ENCODE measurements at places on chromosomes 16 and 17.
A peak's percentile ranks its signal among the peaks of the same experiment; 100 is the strongest.

GRCh38 chr16:12087901-12088421, 111.4 kb downstream of the SNX29 start:
- DNase-seq = no peak

GRCh38 chr17:27471321-27472269, 15.3 kb downstream of the KSR1 start:
- DNase-seq = no peak

DNA sequence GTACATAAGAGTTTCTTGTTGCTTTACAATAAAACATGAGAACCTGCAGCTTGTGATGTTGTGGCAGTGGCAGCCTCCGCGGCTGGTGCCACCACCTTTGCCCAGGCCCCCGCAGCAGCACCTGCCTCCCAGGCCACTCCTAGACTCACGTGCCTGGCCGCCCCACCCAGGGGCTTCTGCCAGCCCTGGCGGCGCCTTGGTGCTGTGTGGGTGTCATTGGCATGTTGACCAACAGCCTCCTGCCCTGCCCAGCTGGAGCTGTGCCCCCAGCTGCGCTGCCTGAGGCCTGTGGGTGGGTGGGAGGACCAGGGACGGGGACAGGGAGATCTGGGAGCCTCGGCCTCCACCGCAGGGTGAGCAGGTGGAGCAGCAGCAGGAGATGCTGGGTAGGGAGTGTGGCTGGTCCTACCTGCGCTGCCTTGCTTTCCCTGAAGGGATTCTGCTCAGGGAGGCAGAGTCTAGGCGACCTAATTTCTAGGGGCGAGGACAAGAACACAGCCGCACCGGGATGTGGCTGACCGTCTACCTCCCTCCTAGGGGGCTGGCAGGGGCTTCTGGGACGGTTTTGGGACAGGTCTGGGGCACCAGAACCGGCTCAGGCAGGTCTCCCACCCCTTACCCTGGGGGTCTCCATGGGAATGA, 428 bp upstream of the DNASE1L2 start:
- no peak for DNase-seq

GRCh38 chr17:48804936-48805411, 12.1 kb downstream of the TTLL6 start:
- peak; percentile 84 for DNase-seq

GRCh38 chr16:87850009-87851006, 19.0 kb downstream of the SLC7A5 start:
- peak; percentile 99 for DNase-seq

- no peak for DNase-seq
These were observed 59.5 kb downstream of the USP22 start for GRCh38 chr17:20983359-20983637.

DNA sequence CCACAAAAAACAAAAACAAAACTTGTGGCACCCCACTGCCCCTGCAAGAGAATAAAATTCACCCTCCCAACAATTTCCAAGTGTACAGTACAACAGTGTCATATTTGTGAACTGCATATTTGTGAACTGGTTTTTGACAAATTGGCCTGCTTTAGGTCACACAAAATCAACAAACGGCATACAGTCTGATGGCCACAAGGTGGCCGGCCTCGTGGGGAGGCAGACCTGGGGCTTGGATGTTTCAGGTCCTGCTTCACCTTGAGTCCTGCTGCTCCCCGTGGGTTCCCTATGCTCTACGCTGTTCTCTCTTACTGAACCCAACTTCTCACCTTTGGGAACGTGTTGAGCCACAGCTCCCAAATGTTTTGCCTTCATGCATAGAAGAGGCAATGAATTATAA, 102.2 kb downstream of the CDK5R1 start:
- DNase-seq = peak; percentile 45

DNA sequence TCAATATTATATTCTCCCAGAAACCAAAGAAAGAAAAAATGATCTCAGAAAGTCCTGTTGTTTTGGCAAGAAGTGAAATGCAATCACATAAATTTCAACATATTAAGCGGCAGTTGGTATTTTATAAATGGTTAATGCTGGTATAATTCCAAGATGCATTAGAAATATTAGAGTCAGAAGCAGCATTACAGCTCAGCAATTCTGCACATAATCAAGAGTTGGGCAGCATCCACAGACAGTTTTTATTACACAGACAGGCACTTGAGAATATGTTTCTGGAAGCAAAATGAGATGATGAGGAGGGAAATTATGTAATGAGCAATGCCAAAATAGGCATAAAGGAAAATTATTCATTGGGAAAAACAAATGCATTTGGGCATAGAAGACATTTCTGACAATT, 148.1 kb downstream of the KCNJ2 start:
- no peak for DNase-seq

- no peak for DNase-seq
These were observed 24.9 kb upstream of the RHOT1 start for GRCh38 chr17:32117399-32117798.

DNA sequence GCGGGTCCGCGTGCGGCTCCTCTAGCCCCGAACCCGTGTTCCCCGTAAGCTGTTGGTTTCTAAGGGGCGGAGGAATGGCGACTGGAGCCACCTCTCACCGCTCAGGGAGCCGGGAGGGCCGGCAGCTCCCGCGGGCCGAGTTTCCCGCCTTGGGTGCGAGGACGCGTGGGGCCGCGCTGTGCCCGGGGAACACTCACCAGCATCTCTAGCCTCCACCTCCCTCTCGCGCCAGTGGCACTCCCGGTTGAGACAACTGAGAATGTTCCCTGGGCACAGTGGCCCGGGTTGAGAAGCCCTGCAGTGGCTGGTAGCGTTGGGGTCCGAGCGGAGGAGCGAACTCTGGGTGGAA, 560 bp downstream of the TELO2 start:
- DNase-seq = no peak

DNA sequence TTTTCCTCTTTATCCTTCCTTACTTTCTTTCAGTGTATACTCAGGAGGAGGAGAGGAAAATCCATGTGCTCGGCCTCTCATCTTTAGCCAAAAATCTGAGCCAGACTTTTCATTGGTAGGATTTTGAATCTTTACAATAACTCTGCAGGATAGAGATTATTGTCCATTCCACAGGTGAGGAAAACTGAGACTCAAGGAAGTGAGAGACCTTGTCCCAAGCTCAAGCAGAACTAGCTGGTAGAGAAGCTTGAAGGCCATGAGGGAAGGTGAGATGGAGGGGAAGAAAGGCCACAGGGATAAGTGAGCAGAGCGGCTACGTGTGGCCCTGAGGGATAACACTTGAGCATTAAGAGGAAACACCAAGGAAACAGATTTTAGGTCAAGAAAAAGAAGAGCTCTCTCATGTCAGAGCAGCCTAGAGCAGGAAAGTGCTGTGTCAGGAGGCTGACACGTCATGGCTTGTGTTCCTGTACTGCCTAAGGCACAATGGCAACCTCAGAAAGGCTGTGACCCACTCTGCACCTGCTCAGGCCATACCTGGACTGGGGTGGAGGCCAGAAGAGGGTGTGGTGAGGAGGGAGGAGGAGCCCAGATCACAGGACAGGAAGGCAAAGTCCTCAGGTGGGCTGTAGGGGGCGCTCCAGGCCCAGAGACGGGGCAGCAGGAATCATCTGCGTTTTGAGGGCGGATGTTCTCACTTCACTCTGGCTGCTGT, 11.9 kb downstream of the MT4 start:
- DNase-seq = peak; percentile 52

GRCh38 chr17:40178021-40178601, 841 bp downstream of the RAPGEFL1 start:
- DNase-seq = no peak

DNA sequence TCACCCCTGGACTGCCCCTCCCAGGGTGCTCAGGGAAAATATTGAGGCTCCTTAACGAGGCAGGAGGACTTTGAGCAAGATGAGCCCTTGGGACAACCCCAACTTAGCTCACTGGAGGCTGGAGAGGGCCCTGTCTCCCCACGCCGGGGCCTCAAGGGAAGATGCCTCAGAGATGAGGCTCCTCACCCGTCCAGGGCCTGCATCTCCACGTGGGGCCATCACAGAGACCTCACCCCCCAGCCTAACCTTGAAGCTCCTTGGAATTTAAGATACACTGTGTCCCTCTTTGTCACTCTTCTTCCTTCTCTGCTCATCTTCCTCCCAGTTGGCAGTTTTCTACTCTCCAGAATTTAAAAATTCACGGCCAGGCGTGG, 11.2 kb downstream of the COX4I1 start:
- no peak for DNase-seq

DNA sequence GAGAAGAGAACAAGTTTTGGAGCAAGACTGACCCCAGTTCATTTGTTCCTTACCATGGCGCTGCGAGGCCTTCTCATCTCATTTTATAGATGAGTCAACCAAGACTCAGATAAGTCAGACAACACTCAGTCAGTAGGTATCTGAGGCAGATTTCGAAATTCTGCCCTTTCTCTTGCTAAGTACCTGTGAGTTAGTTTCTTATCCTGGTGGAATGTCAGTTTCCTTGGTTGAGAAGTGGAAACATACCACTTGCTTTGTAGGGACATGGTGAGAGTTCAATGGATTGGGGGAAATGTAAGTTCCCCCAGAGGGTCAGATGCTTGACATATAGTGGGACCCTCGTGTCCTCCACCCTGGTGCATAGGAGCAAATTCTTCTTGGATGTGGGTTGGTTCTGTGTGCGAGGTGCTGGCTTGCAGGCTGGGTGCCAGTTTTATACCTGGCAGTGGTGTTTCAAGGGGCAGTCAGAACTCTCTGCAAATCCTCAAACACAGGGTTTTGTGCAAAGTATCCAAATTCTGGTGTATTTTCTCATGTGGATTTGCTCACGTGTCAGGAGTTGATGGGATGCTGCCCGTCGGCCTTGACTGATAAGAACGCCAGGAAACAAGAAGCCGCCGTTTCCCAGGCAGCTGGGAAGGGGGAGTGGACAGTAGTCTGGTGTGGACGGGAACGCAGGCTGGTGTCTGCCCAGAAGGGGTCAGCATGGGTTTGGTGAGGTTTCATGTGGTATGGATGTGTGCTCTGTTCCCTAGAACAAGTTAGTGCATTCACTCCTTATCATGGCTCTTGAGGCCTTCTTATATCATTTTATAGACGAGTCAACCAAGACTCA, 61.1 kb upstream of the CIBAR2 start:
- DNase-seq = peak; percentile 75

GRCh38 chr17:15006421-15007128, 258.6 kb downstream of the PMP22 start:
- no peak for DNase-seq

DNA sequence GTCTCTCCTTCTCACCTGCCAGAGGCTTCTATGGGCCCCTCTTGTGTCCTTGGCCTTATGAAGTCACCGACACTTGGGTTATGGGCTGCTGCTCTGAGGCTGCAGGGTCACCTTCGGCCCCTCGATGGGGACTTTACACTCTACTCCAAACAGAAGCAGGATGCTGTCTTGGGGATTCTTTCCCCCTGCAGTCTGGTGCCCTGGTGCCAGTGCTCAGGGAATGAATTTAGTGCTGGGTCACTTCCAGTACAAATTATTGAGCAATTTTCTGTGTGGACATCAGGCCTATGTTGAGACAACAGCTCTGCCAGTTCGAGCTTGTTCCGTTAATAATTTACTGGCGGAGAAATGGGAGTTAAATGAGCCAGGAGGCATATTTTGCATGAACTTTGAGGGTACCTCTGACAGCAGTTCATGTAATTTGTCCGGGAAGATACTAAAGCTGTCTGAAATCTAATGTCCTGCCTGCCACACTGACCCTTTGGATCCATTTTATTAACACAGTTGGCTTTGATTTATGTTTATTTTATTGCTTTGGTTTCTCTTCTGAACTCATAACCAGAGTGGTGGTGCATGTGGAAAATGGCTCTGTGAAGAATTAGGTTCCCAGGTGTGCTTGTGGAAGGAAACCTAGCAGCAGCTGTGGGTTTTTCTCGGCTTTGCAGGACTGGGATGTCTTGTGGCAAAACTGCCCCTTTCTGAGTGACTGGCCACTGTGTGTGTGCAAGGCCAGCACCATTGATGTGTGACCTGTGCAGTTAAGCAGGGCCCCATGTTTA, 34.1 kb upstream of the DHX8 start:
- peak; percentile 86 for DNase-seq

- no peak for DNase-seq
These were observed 19.1 kb downstream of the ZFHX3 start for GRCh38 chr16:73028721-73029361.

- DNase-seq = peak; percentile 65
These were observed 1.8 kb downstream of the ST3GAL2 start for GRCh38 chr16:70437017-70437581.

DNA sequence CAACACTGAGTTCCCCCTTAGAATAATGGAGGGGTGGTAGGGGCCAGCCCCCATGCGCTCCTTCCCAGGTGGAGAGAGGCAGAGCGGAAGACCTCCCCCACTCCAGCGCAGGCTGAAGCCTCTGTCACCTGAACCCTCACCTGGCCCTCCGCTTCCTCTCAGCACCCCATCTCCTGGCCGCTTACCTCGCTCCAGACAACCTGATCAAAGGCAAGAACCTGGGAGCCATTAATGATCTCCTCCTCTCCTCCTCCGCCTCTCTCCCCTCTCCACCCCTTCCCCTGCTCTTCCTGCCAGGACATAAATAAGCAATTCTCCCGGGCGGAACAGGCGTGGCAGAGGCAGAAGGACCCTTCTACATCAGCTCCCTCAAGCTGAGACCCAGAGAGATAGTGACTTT, 110.2 kb upstream of the LHX1 start:
- no peak for DNase-seq

DNA sequence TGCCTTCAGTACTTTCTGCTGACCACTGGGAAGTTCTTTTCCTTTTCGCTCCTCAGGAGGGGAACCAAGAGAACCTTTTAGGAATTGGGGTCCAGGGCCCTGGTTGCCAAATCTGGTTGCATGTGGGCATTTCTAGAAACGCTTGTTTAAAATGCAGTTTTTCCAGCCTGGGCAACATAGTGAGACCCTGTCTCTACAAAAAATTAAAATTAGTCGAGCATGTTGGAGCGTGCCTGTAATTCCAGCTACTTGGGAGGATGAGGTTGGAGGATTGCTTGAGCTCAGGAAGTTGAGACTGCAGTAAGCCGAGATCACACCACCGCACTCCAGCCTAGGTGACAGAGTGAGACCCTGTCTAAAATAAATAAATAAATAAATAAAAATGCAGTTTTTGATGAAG, 1.2 kb downstream of the PNPO start:
- no peak for DNase-seq

DNA sequence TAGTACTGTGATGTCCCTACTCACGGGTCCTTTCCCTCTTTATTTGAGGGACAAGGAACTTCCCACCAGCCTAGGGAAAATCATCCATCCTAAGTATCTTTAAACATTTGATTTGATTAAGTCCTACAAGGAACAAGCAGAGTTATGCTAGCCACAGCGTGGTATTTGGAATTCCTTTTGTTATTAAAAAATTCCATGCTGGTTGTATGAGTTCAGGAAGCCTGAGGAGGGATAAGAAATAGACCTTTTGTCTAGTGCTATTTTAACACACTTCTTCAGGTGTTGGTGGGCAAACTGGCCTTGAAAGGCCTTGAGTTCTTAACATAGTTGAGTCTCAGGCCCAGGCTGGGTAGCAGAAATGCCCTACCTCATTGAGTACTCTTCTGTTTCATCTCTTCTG, 105.4 kb upstream of the TBX2 start:
- no peak for DNase-seq

GRCh38 chr17:42182927-42183734, 2.1 kb downstream of the HCRT start:
- DNase-seq = peak; percentile 71

- DNase-seq = no peak
These were observed 21.5 kb downstream of the NDUFAF8 start for GRCh38 chr17:81260641-81261040.

- no peak for DNase-seq
These were observed 27.7 kb downstream of the WWOX start for GRCh38 chr16:78127130-78127529.

Data from HuH-7 (cell line).